Left ventricle myocardium inferior (tissue), 1 donor: ENCODE measurements at places on chromosomes 4 and X. TPM values are rescaled to one million over a fixed set of nuclear protein-coding genes. Genes with fewer than 3 reads are reported as not detected.

The RASGEF1B gene
- 4.3 TPM for total RNA-seq

The RAB9B gene
- 29.3 TPM for total RNA-seq

The STAP1 gene
- not detected for total RNA-seq

The ZIC3 gene
- not detected for total RNA-seq

The NMU gene
- not detected for total RNA-seq

The HERC6 gene
- total RNA-seq = 9.3 TPM

The SGCB gene
- total RNA-seq = 78.8 TPM

The ARMCX4 gene
- total RNA-seq = 5.3 TPM

The PLAC8 gene
- 1.5 TPM for total RNA-seq
